ENCODE measurements at places on chromosomes 7 and 10. TPM values are rescaled to one million over a fixed set of nuclear protein-coding genes. Genes with fewer than 3 reads are reported as not detected.
A peak's percentile ranks its signal among the peaks of the same experiment; 100 is the strongest.

Gene POR
- 257 TPM for total RNA-seq

DNA sequence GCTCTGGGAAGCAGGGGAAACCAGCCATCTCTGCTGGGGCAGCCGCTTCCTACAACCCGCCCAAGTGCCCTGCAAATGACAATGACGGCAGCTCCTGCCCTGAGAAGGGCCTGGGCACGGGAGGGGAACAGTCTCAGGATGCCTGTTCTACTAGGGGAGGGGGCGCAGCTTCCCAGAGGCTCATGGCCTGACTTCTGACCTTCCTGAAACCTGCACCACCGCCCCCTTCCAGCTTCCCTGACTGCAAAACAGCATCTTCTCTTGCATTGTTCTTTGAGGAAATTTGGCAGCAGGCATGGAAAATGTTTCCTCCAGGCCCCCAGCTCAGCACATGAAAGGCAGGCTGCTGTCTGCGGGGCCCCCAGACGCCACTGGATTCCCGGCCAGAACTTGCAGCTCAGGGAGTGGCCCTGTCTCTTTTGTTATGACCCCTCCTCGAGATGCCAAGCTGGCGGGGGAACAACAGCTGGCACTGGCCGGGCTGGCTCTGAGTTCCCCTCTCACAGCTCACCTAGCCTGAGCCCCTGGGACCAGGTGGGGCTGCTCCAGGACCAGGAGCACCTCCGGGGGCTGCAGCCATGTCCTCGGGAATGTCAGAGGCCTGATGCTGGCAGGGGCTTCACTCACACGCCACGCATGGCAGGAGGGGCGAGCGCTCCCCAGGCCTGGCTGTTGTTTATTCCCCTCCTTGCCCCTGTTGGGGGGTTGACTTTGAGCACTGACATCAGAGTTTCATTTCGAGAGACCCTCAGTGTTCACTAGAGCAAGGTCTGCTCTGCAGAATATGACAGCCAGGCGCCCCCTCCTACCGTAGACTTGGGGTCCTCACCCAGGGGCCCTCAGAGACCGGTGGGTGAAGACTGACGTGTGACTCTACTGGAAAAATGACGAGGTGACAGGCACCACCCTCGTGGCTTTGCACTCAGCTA, 62.7 kb downstream of the CALML3 start:
- H3K27ac ChIP-seq, result no peak overlapping the region
- no peak for DNase-seq
- no peaks in the 10 kb centered on the region for H3K36me3 ChIP-seq
- H3K4me3 ChIP-seq, result no peak overlapping the region

DNA sequence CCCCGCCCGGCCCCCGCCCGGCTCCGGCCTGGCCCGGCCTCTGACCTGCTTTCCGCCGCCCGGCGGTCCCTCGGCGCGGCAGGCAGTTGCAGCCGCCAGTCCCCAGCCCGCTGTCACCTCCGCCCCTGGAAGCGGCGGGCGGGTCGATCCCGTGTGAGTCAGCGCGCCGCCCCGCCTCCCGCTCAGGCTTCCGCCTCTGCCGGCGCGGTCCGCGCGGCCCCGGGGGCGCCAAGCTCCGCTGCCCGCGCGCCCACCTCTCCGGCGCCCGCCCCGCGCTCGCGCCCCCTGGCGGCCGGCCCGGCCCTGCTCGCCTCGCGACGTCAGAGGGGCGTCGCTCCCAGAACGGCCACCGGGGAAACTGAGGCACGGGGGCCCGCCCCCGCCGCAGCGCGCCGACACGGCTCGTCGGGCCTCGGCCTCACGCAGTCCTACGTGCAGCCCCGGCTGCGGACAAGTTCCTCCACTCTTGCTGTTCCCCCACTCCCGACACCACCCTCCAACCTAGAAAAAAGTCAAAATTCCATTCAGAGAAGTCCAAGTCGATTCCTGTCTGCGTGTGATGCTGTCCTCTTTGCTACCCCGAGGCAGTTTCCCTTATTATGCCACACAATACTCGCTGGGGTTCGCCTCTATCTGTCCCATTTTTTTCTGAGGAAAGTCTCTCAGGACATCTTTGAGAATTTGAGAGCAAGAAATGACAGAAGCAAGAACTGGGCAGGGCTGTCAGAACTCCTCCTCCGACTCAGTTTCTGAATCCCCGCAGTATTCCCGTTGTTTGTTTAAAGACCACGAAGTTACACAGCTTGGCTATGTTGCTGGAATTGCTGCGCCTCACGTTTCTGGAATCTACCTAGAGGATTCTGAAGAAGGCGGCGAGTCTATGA, at the start of gene DNMBP:
TSS of gene DNMBP (minus strand) at position 155 of the 884 bp plus-strand sequence. CDS start 37,823 bp downstream, outside the sequence.
- H3K36me3 ChIP-seq, result no peaks in the 10 kb centered on the region
- H3K27me3 ChIP-seq, result no peaks in the 10 kb centered on the region
- peaks cover 30% of the 10 kb centered on the region for H3K4me1 ChIP-seq
- peak; percentile 83 for DNase-seq

DNA sequence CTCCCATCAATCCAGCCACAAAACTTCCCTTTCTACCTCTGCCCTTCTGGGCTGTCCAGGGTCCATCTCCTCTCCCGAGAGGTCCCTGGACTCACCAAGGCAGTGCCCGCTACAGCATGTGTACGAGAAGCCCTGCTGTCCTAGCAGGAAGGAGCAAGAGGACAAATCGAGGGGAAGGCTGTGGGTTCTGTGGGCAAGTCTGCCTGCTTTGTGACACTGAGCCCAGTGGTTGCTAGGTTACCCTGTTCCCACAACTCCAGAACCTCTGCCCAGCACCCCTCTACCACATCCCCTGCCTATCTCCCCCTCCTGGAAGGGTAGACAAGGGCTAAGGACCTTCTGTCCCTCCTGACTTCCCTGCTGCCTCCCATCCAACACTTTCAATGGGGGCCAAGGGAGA, at the start of gene TBATA:
TSS of gene TBATA (minus strand) at position 188 of the 400 bp plus-strand sequence. CDS start 1,998 bp downstream, outside the sequence.
- H3K4me3 ChIP-seq, result no peak within 1 kb of the TSS
- no peak for DNase-seq
- no peaks in the 10 kb centered on the region for H3K4me1 ChIP-seq

DNA sequence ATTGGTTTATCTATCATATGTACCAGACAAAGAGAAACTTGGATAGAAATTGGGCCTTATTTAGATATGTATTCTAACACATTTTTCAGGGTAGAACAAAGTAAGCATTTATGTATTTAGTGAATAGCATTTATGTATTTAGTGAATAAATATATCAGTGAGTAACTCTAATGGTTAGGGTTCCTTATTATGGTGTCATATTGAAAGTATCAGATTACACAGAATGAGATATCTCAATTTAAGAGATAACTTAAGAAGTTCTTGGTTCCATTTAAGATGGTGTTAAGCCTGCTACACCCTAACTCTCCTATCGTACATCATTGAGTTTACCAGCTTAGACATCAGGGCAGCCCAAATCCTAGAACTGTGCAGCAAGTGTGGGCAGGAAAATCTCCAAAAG, 35.9 kb upstream of the DMTF1 start:
- H3K4me3 ChIP-seq, result no peak overlapping the region
- no peaks in the 10 kb centered on the region for H3K27me3 ChIP-seq
- no peak for DNase-seq
- H3K27ac ChIP-seq, result no peak overlapping the region
- no peaks in the 10 kb centered on the region for H3K36me3 ChIP-seq

GRCh38 chr7:31003097-31003496, 39.3 kb downstream of the GHRHR start:
- no peaks in the 10 kb centered on the region for H3K4me1 ChIP-seq
- no peak overlapping the region for H3K27ac ChIP-seq
- DNase-seq, result no peak

- no peaks in the 10 kb centered on the region for H3K4me1 ChIP-seq
- H3K4me3 ChIP-seq, result no peak overlapping the region
- no peak for DNase-seq
- no peaks in the 10 kb centered on the region for H3K36me3 ChIP-seq
Observed at GRCh38 chr7:11727864-11728263, 104.1 kb downstream of the THSD7A start.

GRCh38 chr7:20267482-20267881, 50.3 kb upstream of the MACC1 start:
- no peaks in the 10 kb centered on the region for H3K27me3 ChIP-seq
- no peak overlapping the region for H3K27ac ChIP-seq
- H3K36me3 ChIP-seq, result no peaks in the 10 kb centered on the region

GRCh38 chr7:127039541-127039940, 213.2 kb downstream of the GRM8 start:
- no peak overlapping the region for H3K4me3 ChIP-seq
- H3K4me1 ChIP-seq, result no peaks in the 10 kb centered on the region
- no peak for DNase-seq
- no peaks in the 10 kb centered on the region for H3K27me3 ChIP-seq
- H3K36me3 ChIP-seq, result no peaks in the 10 kb centered on the region

- no peaks in the 10 kb centered on the region for H3K36me3 ChIP-seq
- H3K27me3 ChIP-seq, result no peaks in the 10 kb centered on the region
- H3K4me3 ChIP-seq, result no peak overlapping the region
- DNase-seq, result no peak
- no peaks in the 10 kb centered on the region for H3K4me1 ChIP-seq
- no peak overlapping the region for H3K27ac ChIP-seq
Observed at GRCh38 chr10:88841316-88842111, 10.1 kb downstream of the ANKRD22 start.

DNA sequence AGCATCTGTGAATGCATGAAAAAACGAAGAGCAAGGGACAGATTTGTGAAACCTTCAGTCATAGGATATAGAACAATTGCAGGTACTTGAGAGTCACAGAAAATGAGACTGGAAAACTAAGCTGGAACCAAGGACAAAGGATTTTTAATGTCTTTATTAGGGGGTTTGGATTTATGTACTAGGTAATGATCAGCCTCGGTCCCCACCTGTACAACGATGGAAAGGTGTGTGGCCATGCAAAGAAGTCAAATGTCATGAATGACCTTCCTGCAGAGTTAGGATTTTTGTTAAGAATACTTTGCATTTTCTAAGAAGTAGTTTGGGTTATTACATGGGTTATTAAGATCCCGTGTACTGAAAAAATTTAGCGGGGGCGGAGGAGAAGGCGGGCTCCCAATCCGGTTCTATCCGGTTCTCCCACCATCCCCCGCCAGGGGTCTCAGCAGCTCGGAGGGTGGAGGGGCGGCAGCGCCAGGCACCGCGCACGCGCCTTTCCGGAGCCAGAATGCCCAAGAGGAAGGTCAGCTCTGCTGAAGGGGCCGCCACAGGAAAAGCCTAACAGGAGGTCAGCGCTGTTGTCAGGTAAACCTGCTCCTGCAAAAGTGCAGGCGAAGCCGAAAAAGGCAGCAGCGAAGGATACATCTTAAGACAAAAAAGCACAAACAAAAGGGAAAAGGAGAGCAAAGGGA, 327.5 kb upstream of the PLXDC2 start:
- no peaks in the 10 kb centered on the region for H3K27me3 ChIP-seq
- no peaks in the 10 kb centered on the region for H3K36me3 ChIP-seq
- H3K27ac ChIP-seq, result no peak overlapping the region
- peak; percentile 87 for DNase-seq
- no peaks in the 10 kb centered on the region for H3K4me1 ChIP-seq
- no peak overlapping the region for H3K4me3 ChIP-seq

GRCh38 chr7:101927802-101928201, 110.4 kb downstream of the CUX1 start:
- H3K27me3 ChIP-seq, result no peaks in the 10 kb centered on the region
- peaks cover 5% of the 10 kb centered on the region for H3K36me3 ChIP-seq
- H3K4me3 ChIP-seq, result no peak overlapping the region
- H3K27ac ChIP-seq, result peak overlapping the region; percentile 35

DNA sequence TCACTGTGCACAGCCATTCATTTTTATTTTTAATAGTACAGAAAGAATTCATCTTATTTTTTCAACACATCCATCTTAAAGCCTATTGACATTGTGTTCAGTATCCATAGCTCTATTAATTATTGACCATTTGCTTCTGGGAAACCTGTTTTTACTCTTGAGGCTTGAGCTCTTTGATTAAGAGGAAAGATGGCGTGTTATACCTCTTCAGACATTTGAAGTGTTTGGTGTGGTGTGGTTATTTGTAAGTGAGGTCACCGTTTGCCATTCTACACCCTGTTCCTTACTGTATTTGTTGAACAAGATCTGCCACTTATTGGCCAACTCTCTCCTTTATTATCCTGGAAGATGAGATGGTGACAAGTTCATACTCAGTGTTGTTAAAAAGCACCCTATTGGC, 18.4 kb downstream of the C7orf57 start:
- H3K27ac ChIP-seq, result no peak overlapping the region
- no peak overlapping the region for H3K4me3 ChIP-seq
- H3K27me3 ChIP-seq, result no peaks in the 10 kb centered on the region
- H3K36me3 ChIP-seq, result no peaks in the 10 kb centered on the region

DNA sequence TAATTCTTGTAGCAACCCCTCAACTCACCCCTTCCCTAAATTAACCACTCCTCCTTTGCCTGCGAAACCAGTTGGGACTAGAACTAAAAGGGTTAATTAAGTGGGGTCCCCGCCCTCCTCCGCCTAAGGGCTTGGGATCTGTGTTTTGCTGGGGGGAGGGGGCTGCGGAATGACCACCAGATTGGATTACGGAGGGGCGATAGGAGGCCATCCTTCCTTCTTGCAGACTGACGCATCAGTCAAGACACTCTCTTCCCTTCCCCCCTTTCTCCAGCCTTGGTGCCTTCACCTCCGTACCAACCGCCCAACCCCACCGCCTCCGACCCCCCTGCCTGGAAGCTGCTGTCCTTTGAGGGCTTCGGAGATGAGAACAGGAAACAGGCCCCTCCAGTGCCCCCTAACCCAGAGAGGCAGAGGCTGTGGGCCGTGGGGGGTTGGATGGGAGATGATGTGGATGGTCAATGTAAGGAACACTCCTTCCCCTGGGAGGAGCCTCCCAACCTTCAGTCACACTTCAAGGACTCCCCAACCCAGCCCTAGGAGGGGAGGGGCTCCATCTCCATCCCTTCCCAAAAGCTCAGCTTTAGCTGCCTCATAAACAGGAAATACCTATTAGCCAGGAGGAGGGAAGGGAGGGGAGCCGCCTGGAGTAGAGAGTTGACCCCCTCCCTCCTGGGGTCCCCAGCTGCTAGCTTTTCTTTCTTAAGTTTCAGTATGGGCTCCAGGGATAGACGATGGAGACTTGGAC, 997 bp upstream of the LDB1 start:
- H3K36me3 ChIP-seq, result no peaks in the 10 kb centered on the region
- peak; percentile 71 for DNase-seq
- peaks cover 46% of the 10 kb centered on the region for H3K4me1 ChIP-seq
- no peaks in the 10 kb centered on the region for H3K27me3 ChIP-seq
- H3K4me3 ChIP-seq, result peak overlapping the region; percentile 84
- peak overlapping the region; percentile 94 for H3K27ac ChIP-seq

DNA sequence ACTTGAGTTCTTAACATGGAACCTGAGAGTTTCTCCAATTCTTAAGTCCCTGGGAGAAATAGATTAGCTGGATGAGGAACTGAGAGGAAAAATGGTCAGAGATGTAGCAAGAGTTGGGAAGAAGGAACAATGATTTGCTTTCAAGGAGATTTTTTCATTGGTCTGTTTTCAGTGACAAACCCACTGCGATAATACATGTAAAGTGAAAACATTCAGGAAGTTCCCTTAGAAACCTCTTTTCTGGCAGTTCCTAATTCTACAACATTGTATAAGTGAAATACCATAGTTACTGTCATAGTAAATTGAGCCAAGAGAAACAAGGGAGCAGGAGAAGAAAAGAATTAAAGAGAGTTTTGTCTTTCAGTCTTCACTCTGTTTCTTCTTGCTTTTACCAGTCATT, 12.1 kb upstream of the MAGI2 start:
- no peak overlapping the region for H3K4me3 ChIP-seq
- H3K27ac ChIP-seq, result no peak overlapping the region
- H3K36me3 ChIP-seq, result no peaks in the 10 kb centered on the region
- no peak for DNase-seq
- no peaks in the 10 kb centered on the region for H3K27me3 ChIP-seq

Data from upper lobe of left lung (tissue), 6 donors.